ENCODE measurements at places on chromosomes 1 and 21. TPM values are rescaled to one million over a fixed set of nuclear protein-coding genes. Genes with fewer than 3 reads are reported as not detected.
A peak's percentile ranks its signal among the peaks of the same experiment; 100 is the strongest.

Gene HSF2BP
- total RNA-seq, result 0.78 TPM

Gene CFHR4
- total RNA-seq, result not detected

Gene CR1L
- total RNA-seq, result not detected

Gene MX1
- 79.9 TPM for total RNA-seq

Gene NTMT2
- total RNA-seq, result not detected

Gene GBP5
- total RNA-seq, result 15.8 TPM

Gene FAM43B
- 0.27 TPM for total RNA-seq

Gene SMYD2
- total RNA-seq, result 10.9 TPM

- no peak for DNase-seq
- no peak overlapping the region for H3K4me3 ChIP-seq
- H3K4me1 ChIP-seq, result no peaks in the 10 kb centered on the region
- no peaks in the 10 kb centered on the region for H3K36me3 ChIP-seq
- no peak overlapping the region for H3K27ac ChIP-seq
Observed at GRCh38 chr1:231512147-231512698, 16.2 kb upstream of the TSNAX start.

GRCh38 chr1:9350013-9350908 lies 57.6 kb downstream of the SPSB1 start:
- DNase-seq, result no peak
- peak overlapping the region; percentile 29 for H3K4me3 ChIP-seq
- peaks cover 33% of the 10 kb centered on the region for H3K4me1 ChIP-seq
- H3K27me3 ChIP-seq, result no peaks in the 10 kb centered on the region

GRCh38 chr1:23524716-23525401 lies 6.2 kb downstream of the E2F2 start:
- no peak overlapping the region for H3K27ac ChIP-seq
- no peaks in the 10 kb centered on the region for H3K27me3 ChIP-seq
- DNase-seq, result no peak
- no peaks in the 10 kb centered on the region for H3K36me3 ChIP-seq
- H3K4me3 ChIP-seq, result no peak overlapping the region

- peaks cover 24% of the 10 kb centered on the region for H3K4me1 ChIP-seq
- no peak overlapping the region for H3K4me3 ChIP-seq
Observed at GRCh38 chr1:8512504-8512903, 194.6 kb downstream of the SLC45A1 start.

- no peaks in the 10 kb centered on the region for H3K36me3 ChIP-seq
- no peak overlapping the region for H3K4me3 ChIP-seq
- no peaks in the 10 kb centered on the region for H3K4me1 ChIP-seq
- DNase-seq, result no peak
- H3K27ac ChIP-seq, result no peak overlapping the region
Observed at GRCh38 chr1:14320518-14320917, 278.0 kb upstream of the KAZN start.

GRCh38 chr21:42558846-42559245 lies 45.2 kb downstream of the SLC37A1 start:
- H3K4me3 ChIP-seq, result no peak overlapping the region
- H3K36me3 ChIP-seq, result peaks cover 20% of the 10 kb centered on the region
- no peak overlapping the region for H3K27ac ChIP-seq
- no peak for DNase-seq
- no peaks in the 10 kb centered on the region for H3K27me3 ChIP-seq
- no peaks in the 10 kb centered on the region for H3K4me1 ChIP-seq

- H3K36me3 ChIP-seq, result no peaks in the 10 kb centered on the region
- H3K4me3 ChIP-seq, result no peak overlapping the region
- H3K27ac ChIP-seq, result no peak overlapping the region
Observed at GRCh38 chr1:99110140-99111041, 105.7 kb upstream of the PLPPR5 start.

GRCh38 chr1:2848006-2848670 lies 46.6 kb upstream of the TTC34 start:
- no peaks in the 10 kb centered on the region for H3K4me1 ChIP-seq
- no peak for DNase-seq
- no peaks in the 10 kb centered on the region for H3K36me3 ChIP-seq
- no peak overlapping the region for H3K4me3 ChIP-seq
- no peak overlapping the region for H3K27ac ChIP-seq

DNA sequence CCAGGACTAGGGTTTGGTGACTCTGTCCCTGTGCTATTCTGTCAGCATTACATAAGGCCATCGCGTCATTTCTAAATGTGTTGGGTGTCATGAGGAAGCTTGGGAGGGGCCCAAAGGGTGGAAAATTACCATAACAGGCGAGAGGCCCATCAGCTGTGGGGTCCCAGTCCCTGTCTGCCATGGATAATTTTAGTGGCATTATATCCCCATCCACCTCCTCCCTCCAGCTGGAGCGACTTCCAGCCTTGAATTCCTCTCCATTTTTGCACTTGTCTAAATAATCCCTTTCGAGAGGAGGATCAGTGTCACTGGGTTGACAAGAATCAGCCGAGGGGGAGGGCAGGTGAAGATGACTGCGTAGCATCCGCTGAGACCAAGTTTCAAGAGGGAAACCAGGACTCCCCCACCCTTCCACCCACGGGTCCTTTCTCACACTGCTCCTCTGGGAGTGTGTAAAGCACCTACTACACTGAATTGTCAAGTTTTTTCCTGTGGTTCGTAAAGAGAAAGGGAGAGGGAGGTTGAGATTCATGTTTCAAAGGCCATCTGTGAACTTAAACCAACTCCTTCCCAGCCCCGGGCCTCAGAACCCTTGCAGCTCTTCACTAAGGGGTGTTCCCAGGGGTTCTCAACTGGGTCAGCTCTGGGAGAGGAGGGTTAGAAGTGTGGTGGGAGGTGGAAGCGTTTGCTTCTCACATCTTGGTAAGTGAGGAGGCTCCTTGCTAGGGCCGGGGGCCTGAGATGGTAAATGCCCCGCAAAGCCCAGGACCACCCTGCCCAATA lies 29.2 kb downstream of the VASH2 start:
- H3K27me3 ChIP-seq, result no peaks in the 10 kb centered on the region
- H3K27ac ChIP-seq, result no peak overlapping the region
- no peaks in the 10 kb centered on the region for H3K36me3 ChIP-seq
- no peak for DNase-seq

DNA sequence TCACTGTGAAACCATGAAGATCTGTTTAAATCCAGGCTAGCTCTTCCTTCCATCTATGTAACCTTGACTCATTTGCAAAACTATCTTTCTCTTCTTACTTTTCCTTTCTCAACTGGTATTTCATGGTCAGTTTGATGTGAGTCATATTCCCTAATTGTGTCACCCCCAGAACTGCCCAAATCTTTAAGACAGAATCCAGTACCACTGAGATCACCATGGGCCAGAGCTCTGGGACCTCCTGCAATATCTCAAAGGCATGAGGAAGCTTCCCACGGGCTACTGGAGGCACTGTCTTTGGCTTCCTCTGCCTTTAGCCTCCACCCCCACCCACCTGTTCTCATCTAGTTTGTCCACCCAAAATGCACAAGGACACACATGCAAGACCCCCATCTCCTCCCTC lies 274.4 kb upstream of the FMN2 start:
- H3K36me3 ChIP-seq, result no peaks in the 10 kb centered on the region
- no peak for DNase-seq
- H3K27ac ChIP-seq, result peak overlapping the region; percentile 80
- H3K27me3 ChIP-seq, result no peaks in the 10 kb centered on the region
- peaks cover 29% of the 10 kb centered on the region for H3K4me1 ChIP-seq
- no peak overlapping the region for H3K4me3 ChIP-seq

- no peaks in the 10 kb centered on the region for H3K36me3 ChIP-seq
- H3K4me3 ChIP-seq, result no peak overlapping the region
- H3K27ac ChIP-seq, result no peak overlapping the region
- no peaks in the 10 kb centered on the region for H3K27me3 ChIP-seq
- H3K4me1 ChIP-seq, result no peaks in the 10 kb centered on the region
Observed at GRCh38 chr1:220579317-220579716, 51.4 kb downstream of the MARK1 start.

DNA sequence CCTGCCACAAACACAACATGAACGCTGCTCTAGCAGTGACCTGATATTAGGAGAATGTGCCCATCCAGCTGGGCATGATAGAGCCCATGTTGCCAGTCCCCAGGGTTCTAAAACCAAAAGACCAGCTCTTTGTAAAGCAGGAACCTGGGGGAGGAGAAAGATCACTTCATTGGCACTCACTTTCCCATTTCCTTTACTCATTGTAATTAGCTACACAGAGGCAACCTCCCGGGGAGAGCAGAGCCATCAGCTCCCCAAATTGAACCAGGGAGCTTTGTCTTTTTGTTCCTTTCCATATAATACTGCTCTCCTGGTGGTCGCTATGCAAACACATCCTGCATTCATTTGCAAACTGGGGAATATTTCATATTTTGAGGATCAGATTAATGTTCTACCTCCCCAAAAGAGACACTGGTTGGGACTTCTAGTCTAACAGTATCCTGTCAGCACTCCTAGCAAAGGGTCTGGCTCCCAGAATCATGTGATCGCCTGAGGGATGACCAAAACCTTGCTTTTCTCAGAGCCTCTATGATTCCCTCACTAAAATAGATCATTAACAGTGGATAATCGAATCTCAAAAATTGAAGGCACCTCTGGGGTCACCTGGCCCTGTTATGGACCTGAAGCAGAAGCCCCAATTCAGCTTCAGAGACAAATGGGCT lies 76.7 kb upstream of the CD1D start:
- H3K4me3 ChIP-seq, result no peak overlapping the region
- no peaks in the 10 kb centered on the region for H3K4me1 ChIP-seq
- H3K27ac ChIP-seq, result no peak overlapping the region
- no peaks in the 10 kb centered on the region for H3K27me3 ChIP-seq

DNA sequence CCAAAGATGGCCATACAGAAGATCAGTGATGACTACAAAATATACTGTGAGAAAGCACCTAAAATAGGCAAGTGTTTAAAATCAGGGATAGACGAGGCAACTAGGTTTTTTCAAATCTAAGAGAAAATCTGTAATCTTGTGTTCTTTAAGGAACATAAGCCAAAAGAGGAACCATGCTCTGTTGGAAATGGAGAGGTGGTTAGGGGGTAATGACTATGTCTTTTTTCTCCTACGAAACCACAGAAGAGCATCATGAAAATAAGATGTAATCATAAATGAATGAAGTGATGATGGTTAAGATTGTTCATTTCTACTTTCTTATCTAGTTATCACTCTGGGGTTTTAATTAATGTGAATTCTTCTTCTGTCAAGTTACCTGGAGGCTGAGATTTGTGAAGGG lies 43.1 kb downstream of the RGSL1 start:
- no peak overlapping the region for H3K27ac ChIP-seq
- no peaks in the 10 kb centered on the region for H3K36me3 ChIP-seq
- no peaks in the 10 kb centered on the region for H3K4me1 ChIP-seq
- H3K4me3 ChIP-seq, result no peak overlapping the region

DNA sequence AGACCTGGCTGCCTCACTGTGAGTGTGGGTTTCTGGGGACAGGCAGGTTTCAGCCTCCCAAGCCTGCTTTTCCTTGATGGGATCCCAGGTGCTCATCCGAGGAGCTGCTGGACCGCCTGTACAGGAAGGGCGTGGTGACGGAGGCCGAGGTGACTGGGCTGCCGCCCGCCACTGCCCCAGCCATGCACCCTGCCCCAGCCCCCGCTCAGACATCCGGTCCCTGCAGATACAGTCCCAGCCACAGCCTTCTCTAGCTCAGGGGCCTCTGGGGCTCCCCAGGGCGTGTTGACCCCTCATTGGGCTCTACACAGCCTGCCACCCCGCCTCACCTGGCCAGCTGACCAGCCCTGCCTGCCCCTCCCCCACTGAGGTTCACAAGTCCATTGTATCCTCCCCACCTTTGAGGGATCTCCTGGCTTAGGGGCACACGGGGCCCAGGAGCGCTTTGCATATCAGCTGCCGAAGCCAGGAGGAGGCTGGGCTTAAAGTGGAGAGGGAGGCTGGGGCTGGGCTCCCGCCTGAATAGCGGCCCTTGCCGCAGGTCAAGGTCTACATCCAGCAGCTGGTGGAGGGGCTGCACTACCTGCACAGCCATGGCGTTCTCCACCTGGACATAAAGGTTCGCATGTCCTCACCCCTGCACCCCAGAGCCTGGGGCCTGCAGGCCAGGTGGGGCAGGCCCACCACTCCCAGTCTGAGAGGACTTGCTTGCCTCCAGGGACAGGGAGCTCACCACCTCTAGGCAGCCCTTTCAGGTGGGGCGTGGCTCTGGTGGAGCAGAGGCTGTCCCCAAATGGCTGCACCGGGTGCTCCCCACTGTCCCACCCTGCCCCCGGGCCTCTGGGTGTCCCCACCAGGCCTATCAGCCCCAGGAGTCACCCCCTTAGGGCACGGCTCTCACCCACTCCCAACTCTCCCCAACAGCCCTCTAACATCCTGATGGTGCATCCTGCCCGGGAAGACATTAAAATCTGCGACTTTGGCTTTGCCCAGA lies 38.5 kb downstream of the TRIM11 start:
- DNase-seq, result no peak
- no peaks in the 10 kb centered on the region for H3K36me3 ChIP-seq
- H3K27ac ChIP-seq, result no peak overlapping the region
- H3K27me3 ChIP-seq, result no peaks in the 10 kb centered on the region

DNA sequence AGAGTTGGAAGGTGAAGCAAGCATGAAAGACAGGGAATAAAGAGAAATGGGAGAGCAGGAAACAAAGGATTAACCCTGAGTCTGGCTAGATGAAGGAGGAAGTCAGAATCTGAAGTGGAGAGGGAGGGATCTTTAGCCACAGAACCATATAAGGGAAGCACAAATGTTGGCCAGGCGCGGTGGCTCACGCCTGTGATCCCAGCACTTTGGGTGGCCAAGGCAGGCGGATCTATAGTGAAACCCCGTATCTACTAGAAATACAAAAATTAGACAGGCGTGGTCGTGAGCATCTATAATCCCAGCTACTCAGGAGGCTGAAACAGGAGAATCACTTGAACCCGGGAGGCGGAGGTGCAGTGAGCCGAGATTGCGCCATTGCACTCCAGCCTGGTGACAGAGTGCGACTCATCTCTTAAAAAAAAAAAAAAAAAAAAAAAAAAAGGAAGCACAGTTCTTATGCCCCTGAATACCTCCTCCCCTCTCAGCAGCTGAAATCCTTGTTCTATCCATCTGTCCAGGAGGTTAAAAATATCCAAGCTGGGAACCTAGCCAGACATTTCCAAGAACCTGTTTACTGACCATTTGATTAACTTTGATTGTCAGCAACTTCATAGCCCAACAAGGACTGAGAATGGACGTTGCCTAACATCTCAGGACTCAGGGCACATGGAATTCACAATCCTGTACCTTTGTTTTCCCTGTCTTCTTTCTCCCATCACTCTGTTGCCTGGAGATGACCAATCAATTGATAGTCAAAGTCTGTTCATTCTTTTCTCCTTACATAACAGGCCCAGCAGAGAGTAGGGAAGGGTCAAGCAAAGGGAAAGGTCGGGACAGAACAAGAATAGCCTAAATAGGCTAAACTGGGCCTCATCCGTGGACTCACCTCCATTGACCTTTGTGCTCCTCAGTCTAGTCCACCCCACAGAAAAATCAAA lies 10.6 kb downstream of the TXNIP start:
- peaks cover 48% of the 10 kb centered on the region for H3K4me1 ChIP-seq
- DNase-seq, result no peak

GRCh38 chr1:8046391-8046790 lies 20.3 kb upstream of the ERRFI1 start:
- H3K27me3 ChIP-seq, result no peaks in the 10 kb centered on the region
- H3K36me3 ChIP-seq, result no peaks in the 10 kb centered on the region
- DNase-seq, result no peak
- peak overlapping the region; percentile 66 for H3K27ac ChIP-seq
- H3K4me1 ChIP-seq, result peaks cover 25% of the 10 kb centered on the region
- H3K4me3 ChIP-seq, result peak overlapping the region; percentile 5

- H3K36me3 ChIP-seq, result no peaks in the 10 kb centered on the region
- H3K27ac ChIP-seq, result no peak overlapping the region
- H3K4me3 ChIP-seq, result no peak overlapping the region
- no peaks in the 10 kb centered on the region for H3K27me3 ChIP-seq
- no peak for DNase-seq
Observed at GRCh38 chr21:42118901-42119300, 47.8 kb downstream of the UMODL1 start.

- H3K4me3 ChIP-seq, result no peak overlapping the region
- DNase-seq, result no peak
- no peaks in the 10 kb centered on the region for H3K4me1 ChIP-seq
- no peaks in the 10 kb centered on the region for H3K27me3 ChIP-seq
- no peaks in the 10 kb centered on the region for H3K36me3 ChIP-seq
Observed at GRCh38 chr1:209432443-209432825, 151.1 kb upstream of the CAMK1G start.

Measured in thoracic aorta (tissue), 2 donors.